ENCODE measurements at places on chromosomes 7 and 10. TPM values are rescaled to one million over a fixed set of nuclear protein-coding genes. Genes with fewer than 3 reads are reported as not detected.

The GIMAP7 gene
- total RNA-seq, result not detected

The IGFBP1 gene
- not detected for total RNA-seq

The HMX3 gene
- 5.0 TPM for total RNA-seq

The SLC12A9 gene
- total RNA-seq, result 13.6 TPM

The FOXP2 gene
- total RNA-seq, result not detected

The PPP1R3A gene
- total RNA-seq, result not detected

The CALHM3 gene
- total RNA-seq, result not detected

The LIPJ gene
- not detected for total RNA-seq

DNA sequence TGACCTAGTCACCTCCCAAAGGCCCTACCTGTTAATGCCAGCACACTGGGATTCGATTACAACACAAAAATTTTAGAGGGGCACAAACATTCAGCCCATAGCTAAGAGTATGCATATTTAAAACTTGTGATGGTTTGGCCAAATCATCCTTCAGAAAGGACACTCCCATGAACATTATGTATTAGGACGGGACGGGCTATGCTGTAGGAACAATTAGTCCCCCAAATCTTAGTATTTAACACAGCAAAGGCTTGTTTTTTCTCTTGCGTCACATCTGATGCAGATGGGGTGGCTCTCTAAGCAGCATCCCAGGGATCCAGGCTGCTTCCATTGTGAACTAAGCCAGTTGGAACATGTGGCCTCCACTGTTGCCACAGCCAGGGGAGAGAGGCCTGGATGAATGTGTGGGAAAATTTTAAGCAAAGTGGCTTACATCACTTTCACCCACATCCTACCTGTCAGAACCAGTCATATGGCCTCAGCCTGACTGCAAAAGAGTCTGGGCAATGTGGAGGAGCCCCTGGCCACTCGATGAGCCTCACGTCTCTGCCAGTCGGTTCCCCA lies 26.6 kb downstream of the CHST3 start:
- no peak for DNase-seq

DNA sequence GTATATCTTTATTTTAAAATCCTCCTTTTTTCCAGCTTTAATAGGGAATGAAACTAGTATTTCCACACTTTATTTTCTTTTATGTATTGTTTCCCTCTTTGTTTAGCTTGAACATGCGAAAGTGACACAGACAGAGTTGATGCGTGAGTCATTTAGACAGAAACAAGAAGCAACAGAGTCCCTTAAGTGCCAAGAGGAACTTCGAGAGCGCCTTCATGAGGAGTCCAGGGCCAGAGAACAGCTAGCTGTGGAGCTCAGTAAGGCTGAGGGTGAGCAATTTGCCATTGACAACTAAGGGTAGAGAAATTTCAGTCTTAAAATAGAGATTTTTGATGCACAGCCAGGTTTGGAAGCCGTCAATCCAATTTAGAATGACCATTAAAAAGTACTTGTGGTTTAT lies 73.1 kb downstream of the CYP51A1 start:
- DNase-seq, result no peak

- no peak for DNase-seq
Observed at GRCh38 chr10:122515588-122516231, 44.8 kb upstream of the DMBT1 start.

DNA sequence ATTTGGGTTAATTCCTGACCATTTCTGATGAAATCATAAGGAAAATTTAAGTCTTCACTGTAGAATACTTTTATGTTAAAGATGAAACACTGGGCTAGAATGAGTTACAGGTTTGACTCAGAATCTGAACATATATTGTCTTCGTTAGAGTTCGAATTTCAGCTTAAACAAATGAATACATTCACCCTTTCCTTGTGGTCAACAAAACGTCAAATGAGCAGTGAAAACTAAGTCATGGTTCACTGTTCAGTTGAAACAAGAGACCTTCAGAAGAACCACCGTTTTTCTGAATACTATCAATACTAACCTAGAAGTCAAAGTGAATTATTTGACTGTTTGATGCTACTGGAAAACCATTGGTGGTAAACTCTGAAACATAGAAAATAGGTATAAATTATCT lies 235.2 kb upstream of the ZWINT start:
- no peak for DNase-seq

- no peak for DNase-seq
Observed at GRCh38 chr7:22561895-22562593, 62.1 kb upstream of the STEAP1B start.

- no peak for DNase-seq
Observed at GRCh38 chr7:124590814-124591213, 174.8 kb downstream of the GPR37 start.

- no peak for DNase-seq
Observed at GRCh38 chr10:116226053-116226452, 47.0 kb downstream of the GFRA1 start.

DNA sequence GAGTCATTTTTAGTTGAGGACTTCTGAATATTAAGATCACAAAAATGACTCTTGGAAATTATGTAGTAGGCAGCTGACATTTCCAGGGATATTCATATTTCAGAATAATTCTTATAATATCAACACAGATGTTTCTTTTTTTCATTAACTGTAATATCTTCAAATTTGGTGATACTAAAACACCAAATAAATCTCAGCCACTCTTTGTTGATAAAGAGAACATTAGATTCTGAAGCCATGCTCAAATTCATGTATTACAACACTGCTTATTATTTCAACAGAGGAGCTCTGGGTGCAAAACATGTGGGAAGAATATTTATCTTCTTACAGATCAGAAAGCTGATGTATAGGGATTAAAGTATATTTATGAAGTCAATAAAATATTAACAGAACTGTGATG lies 355.4 kb downstream of the CRPPA start:
- DNase-seq, result no peak

GRCh38 chr10:124474514-124475070 lies 13.0 kb downstream of the LHPP start:
- no peak for DNase-seq

- no peak for DNase-seq
Observed at GRCh38 chr7:20217193-20217948, at the start of gene MACC1. Gene MACC1 (minus strand): TSS chr7:20217384. CDS start chr7:20161862, 55,522 bp downstream.

DNA sequence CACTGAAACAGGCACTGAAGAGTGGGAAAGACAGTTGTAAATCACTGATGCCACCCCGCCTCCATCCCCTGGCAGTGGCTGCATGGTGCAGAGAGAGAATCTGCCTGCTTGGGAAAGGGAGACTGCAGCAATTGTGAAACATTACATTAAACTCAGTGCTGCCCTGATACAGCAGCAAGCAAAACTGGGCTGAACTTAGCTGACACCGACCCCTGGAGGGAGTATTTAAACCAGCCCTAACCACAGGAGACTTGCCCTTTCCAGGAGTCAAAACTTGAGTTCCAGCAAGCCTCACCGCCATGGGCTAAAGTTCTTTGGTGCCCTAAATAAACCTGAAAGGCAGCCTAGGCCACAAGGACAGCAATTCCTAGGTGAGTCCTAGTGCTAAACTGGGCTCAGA lies 109.4 kb upstream of the PLPP4 start:
- DNase-seq, result no peak

- DNase-seq, result no peak
Observed at GRCh38 chr10:132054564-132054963, 11.2 kb upstream of the JAKMIP3 start.

DNA sequence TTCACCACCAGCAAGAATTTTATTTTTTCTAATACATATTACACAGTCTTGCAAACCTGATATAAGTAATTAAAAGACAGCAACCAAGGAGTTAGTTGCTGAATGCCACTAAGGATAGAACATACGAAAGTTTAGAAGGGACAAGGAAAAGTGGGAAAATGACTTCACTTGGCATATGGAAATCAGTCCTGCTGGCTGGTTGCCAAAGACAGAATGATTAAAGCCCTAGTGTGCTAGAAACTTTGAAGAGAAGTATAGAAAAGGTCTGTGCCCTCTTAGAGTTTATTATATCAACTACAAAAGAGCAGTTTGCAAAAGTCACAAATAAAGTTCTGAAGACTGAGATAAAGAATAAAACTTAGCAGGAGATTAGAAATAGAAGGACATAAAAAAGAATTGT lies 5.8 kb upstream of the YAE1 start:
- DNase-seq, result no peak

Data from MG63 (cell line).